ENCODE measurements at places on chromosomes 7 and 10.

GRCh38 chr10:33600381-33600780 is 265.9 kb upstream of the NRP1 start:
- ATAC-seq = no peak

DNA sequence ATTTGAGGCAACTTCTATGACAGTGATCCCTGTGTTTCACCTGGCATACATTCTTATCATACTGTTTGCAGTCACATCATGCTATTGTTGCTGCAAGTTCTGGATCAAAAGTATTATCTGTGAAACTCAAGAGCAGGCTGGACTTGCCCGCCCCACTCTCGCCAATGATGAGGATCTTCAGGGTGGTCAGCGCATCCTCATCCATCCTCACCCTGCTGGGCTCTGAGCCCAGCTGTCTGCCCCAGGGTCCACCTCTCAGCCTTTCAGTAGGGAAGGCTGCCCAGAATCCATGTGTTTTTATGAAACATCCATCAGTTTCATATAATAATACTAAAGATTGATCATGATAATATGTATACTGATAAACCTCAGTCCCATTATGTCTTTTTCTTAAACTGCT is 55.4 kb upstream of the KIF5B start:
- no peak for ATAC-seq

GRCh38 chr10:93115661-93116383 is 42.1 kb downstream of the CYP26A1 start:
- ATAC-seq = peak; percentile 57

DNA sequence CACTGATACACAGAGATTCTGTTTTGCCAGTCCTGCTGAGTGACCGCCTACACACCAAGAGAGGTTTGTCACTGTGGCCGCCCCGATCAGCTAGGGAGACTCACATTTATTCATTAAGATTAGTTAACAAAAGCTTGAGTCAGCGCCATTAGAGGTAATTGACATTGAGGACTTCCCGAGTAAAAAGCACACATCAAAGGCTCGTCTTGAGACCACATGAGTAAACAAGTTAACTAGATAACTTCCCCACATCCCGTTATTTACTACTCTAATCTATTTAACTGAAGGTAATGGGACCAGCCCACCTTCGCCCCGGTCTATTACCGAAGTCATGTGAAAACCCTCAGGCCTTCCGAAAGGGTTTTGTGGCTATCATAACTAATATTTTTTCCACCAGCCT is 23.0 kb downstream of the SRRM3 start:
- ATAC-seq = no peak

GRCh38 chr7:94697035-94697974 is 41.4 kb upstream of the SGCE start:
- peak; percentile 98 for ATAC-seq
